ENCODE measurements at places on chromosomes 11 and 22.

DNA sequence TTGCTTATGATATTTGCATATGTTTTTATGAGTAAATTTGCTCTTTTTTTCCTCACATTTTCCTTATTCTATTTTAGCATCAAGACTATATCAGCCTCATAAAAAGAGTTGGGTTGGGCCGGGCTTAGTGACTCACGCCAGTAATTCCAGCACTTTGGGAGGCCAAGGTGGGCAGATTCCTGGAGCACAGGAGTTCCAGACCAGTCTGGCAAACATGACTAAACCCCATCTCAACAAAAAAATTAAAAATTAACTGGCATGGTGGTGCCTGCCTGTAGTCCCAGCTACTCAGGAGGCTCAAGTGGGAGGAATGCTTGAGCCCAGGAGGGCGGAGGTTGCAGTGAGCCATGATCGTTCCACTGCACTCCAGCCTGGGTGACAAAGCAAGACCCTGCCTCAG, 148.8 kb upstream of the ANO5 start:
- no peak for DNase-seq

GRCh38 chr11:74682731-74683278, 48.4 kb downstream of the CHRDL2 start:
- no peak for DNase-seq

GRCh38 chr11:106172386-106172991, 95.0 kb downstream of the AASDHPPT start:
- no peak for DNase-seq

DNA sequence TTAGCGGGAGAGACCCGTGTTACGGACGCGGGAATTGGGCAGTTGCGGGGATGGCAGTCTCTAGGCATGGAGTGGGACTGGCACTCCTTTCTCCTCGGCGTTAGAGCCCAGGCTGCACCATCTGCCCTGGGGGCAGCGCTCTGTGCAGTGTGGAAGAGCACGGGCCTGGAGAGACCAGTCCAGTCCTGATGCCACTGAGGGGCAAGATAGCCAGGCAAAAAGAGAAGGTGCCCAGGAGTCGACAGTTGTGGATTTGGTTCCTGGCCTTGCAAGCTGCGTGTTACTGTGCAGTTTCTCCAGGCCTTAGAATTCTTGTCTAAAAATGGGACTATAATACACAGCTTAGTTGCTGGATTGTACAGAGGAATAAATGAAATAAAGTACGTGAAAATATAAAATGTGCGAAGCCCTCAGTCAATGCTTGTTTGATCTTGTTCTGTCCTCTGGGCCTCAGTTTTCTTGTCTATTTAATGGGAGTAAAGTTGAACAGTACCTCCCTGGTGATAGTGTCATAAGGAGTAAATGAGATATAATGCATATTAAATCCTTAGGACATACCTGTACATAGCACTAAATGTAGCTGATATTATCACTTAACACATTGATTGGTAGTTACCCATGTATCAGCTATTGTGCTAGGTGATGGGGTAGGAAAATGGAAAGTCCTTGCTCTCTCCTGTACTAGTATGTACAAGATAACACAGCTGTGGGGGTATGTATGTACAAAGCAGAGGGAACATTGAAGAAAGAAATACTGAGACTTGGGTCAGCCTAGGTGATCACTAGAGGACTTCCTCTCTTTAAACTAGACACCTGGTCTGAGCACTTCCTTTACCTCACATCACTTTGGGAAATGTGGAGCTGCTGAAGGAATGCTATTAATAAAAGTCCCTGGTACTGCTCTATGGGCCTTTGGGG, 1.2 kb downstream of the ATXN10 start:
- DNase-seq, result no peak

Measured in DMS153 (cell line).